Foreskin melanocyte (primary cell): ENCODE measurements at places on chromosomes 5 and 9.

- DNase-seq: peak; percentile 4
Observed at GRCh38 chr9:118473521-118473920, 769.3 kb downstream of the TLR4 start.

DNA sequence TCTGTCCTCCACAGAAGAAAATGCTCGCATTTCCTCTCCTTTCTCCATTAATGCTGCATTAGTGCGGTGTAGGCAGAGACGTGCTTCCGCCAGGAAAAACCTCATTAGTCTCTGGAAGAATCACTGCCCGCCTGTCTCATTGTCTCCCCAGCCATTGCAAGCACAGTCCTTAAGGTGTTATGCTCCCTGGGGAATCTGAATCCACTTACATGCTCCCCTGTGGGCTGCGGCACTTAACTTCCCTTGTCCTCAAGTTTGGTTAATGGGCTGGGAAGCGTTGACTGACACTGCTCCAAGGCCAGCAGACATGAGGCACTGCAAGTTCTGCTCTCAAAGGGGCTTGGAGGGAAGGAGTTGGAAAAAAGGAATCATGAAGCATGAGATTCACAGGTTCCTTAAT is 41.6 kb downstream of the TARS1 start:
- no peak for DNase-seq

DNA sequence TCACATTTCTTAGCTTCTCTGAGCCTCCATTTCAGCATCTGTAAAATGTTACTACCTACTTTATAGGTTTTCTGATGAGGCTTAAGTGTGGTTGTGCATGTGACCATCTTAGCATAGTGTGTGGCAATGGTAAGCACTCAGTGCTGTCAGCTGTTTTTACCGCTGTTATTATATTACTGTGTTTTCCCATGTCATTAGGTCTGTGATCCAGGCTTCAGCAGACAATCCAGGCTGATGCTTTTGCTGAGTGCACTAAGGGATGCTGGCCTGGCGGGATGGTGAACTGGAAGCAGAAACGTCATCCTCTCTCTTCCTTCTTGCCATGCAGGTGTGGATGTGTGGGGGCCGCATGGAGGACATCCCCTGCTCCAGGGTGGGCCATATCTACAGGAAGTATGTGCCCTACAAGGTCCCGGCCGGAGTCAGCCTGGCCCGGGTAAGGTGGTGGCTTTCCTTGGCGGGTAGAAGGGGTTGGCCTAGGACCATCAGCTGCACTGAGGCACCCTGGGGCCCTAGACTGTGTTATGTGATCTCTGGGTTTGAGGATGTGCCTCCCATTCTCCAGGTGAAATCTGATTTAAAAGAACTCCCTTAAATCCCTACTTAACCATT is 41.9 kb upstream of the SAP30L start:
- DNase-seq: no peak

DNA sequence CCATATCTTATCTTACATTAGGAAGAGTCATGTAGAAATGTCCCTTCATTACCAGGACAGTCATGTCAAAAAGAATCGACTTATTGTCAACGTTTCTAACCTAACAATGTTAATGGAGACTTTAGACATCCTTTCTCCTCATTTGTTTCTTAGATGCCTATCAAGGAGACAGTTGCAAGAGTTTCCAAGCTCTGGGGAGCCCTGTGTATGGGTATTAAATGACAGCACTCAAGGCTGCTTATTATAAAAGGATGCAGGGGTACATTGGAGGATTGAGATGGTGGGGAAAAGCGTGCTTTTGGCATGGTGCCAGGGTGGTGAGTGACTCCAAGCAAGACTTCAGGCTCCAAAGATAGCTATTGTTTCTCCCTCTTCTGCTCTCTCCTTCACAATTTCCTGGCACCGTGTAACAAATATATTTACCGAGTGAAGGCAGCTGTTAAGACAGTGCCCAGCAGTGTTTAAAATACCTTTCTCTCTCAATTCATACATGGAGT is 461.3 kb upstream of the CLINT1 start:
- DNase-seq: no peak

- no peak for DNase-seq
Observed at GRCh38 chr5:149808264-149808982, 78.3 kb downstream of the PPARGC1B start.
